Stimulated activated CD4-positive, alpha-beta T cell treated with anti-CD3 and anti-CD28 coated beads, Interleukin-4, amount 100 ng/mL, for 1 hour (primary cell): ENCODE measurements at places on chromosomes 12 and 14.

GRCh38 chr12:30067146-30067545 is 283.4 kb upstream of the TMTC1 start:
- no peak for DNase-seq

DNA sequence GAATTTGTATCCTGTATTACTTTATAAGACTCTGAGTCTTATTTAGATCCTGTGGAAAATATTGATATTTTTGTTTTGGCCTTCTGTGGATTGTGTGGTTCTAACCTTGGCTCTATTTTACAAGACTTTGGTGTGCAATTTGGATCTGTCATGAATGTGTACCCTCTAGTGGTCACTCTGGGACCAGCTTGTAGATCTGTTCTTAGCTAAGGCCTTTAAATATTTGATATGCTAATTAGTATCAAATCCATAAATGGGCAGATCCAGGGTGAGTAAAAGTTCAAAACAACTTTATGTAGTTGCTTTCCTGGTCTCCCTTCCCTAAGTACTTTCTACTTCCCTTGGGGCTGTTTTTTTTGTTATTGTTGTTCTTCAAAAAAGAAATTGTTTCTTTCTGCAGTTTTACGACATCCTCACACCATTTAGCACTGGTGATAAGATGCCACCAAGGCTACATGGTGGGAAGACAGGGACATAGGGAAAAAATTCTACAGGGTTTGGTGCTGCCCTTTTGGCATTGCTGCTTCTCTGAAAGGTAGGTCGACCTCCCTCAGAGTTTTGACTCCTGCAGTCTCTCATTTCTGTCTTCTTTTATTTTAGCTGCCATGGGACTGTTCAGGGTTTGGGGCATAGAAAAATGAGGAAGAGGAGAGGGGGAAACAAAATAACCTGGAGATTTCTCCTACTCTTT is 238.5 kb downstream of the GPHN start:
- no peak for DNase-seq

- no peak for DNase-seq
Measured at GRCh38 chr14:64758691-64759554, 54.7 kb downstream of the PLEKHG3 start.

DNA sequence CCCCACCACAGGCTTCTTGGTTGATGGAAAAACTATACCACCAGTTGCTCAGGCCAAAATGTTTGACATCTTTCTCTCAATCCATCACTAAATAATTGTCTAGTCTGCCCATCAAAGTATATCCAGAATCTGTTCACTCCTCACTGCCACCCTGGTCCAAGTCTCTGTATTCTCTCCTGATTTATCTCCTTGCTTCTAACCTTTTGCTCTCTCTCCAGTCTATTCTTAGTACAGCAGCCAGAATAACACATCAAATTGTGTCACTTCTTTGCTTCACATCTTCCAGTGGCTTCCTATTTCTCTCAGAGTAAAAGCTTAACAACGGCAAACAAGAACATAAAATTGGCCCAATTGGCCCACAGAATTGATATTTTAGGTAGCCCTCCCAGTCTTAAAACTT is 272.8 kb downstream of the IPO8 start:
- DNase-seq = no peak

GRCh38 chr14:31936115-31936514 is 141.0 kb upstream of the ARHGAP5 start:
- no peak for DNase-seq
